ENCODE measurements at places on chromosomes 16 and 17. TPM values are rescaled to one million over a fixed set of nuclear protein-coding genes. Genes with fewer than 3 reads are reported as not detected.

Gene FNDC8
- not detected for total RNA-seq

Gene ASGR2
- not detected for total RNA-seq

Gene PRDM7
- not detected for total RNA-seq

Gene C16orf46
- total RNA-seq: 1.5 TPM

Gene USP6
- 0.16 TPM for total RNA-seq

Gene SNX20
- total RNA-seq: not detected

Gene ZNF423
- total RNA-seq: 26.5 TPM

Gene ELOB
- total RNA-seq: 287 TPM

Gene DPEP1
- total RNA-seq: not detected

DNA sequence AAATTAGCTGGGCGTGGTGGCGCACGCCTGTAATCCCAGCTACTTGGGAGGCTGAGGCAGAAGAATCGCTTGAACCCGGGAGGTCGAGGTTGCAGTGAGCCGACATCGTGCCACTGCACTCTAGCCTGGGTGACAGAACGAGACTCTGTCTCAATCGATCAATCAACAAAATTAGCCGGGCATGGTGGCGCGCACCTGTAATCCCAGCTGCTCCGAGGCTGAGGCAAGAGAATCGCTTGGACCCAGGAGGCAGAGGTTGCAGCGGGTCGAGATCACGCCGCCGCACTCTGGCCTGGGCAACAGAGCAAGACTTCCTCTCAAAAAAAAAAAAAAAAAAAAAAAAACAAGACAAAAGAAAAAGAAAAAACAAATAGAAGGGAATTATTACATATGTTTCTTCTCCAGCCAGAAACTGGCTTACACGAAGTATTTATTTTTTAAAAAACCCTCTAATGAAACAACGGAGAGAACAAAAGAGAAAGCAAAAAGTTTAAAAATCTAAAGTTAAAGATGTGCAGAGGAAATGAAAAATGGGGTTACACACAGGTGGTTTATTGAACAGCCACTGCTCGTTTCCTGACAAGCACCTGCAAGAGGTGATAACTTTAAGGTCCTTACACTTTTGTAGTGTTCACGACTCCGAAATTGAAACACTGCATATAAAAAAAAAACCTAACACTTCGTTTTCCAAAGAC lies 1.4 kb downstream of the SYNRG start:
- peaks cover 14% of the 10 kb centered on the region for H3K36me3 ChIP-seq
- DNase-seq: no peak
- H3K4me1 ChIP-seq: peaks cover 53% of the 10 kb centered on the region
- H3K4me3 ChIP-seq: peak overlapping the region; percentile 86
- no peaks in the 10 kb centered on the region for H3K27me3 ChIP-seq
- peak overlapping the region; percentile 90 for H3K27ac ChIP-seq

GRCh38 chr17:58338841-58339754 lies 10.5 kb upstream of the TSPOAP1 start:
- H3K4me3 ChIP-seq: no peak overlapping the region
- H3K36me3 ChIP-seq: peaks cover 4% of the 10 kb centered on the region
- DNase-seq: no peak
- no peak overlapping the region for H3K27ac ChIP-seq
- H3K27me3 ChIP-seq: no peaks in the 10 kb centered on the region

- H3K27me3 ChIP-seq: peaks cover 2% of the 10 kb centered on the region
- no peaks in the 10 kb centered on the region for H3K4me1 ChIP-seq
- no peak for DNase-seq
- H3K36me3 ChIP-seq: no peaks in the 10 kb centered on the region
Measured at GRCh38 chr17:6482105-6482455, 37.8 kb downstream of the PIMREG start.

DNA sequence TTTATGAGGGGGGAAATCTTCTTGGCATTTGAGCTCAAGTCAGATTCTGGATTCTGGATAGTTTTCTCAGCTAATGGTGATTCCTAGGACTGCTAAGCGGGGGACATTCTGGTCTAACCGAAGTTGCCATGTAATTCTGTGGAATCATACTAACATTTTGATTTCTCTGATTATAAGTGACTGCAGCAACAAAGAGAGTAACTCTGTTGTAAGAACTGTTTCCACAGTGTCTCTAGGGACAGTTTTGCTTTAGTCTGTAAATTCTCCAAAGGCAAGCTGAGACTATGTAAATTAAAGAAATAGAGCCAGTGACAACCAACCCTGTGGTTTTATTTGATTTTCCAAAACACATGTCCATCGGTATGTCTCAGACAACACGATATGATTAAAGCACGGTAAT lies 286.2 kb downstream of the IRX3 start:
- no peaks in the 10 kb centered on the region for H3K27me3 ChIP-seq
- DNase-seq: no peak
- H3K36me3 ChIP-seq: peaks cover 8% of the 10 kb centered on the region
- peak overlapping the region; percentile 48 for H3K27ac ChIP-seq
- H3K4me1 ChIP-seq: peaks cover 22% of the 10 kb centered on the region
- no peak overlapping the region for H3K4me3 ChIP-seq

GRCh38 chr17:71760062-71760720 lies 360.6 kb upstream of the SOX9 start:
- no peaks in the 10 kb centered on the region for H3K36me3 ChIP-seq
- H3K4me3 ChIP-seq: no peak overlapping the region
- peaks cover 9% of the 10 kb centered on the region for H3K27me3 ChIP-seq
- no peak for DNase-seq

- peaks cover 25% of the 10 kb centered on the region for H3K4me1 ChIP-seq
- H3K36me3 ChIP-seq: peaks cover 2% of the 10 kb centered on the region
- H3K4me3 ChIP-seq: peak overlapping the region; percentile 88
- peak overlapping the region; percentile 29 for H3K27ac ChIP-seq
- H3K27me3 ChIP-seq: no peaks in the 10 kb centered on the region
Measured at GRCh38 chr16:70801611-70802010, 653 bp upstream of the VAC14 start.

- no peak for DNase-seq
- H3K36me3 ChIP-seq: peaks cover 25% of the 10 kb centered on the region
- H3K27ac ChIP-seq: no peak overlapping the region
Measured at GRCh38 chr17:39920218-39921210, 2.1 kb upstream of the GSDMB start.

- no peak overlapping the region for H3K4me3 ChIP-seq
- peaks cover 18% of the 10 kb centered on the region for H3K4me1 ChIP-seq
- no peak overlapping the region for H3K27ac ChIP-seq
- no peaks in the 10 kb centered on the region for H3K36me3 ChIP-seq
Measured at GRCh38 chr16:89176147-89176690, 4.7 kb downstream of the CDH15 start.

GRCh38 chr17:36136439-36136838 lies 32.8 kb downstream of the CCL4 start:
- H3K4me1 ChIP-seq: no peaks in the 10 kb centered on the region
- no peak overlapping the region for H3K4me3 ChIP-seq
- no peak overlapping the region for H3K27ac ChIP-seq
- H3K27me3 ChIP-seq: peaks cover 24% of the 10 kb centered on the region

- H3K4me1 ChIP-seq: no peaks in the 10 kb centered on the region
- DNase-seq: no peak
- H3K27ac ChIP-seq: no peak overlapping the region
- H3K27me3 ChIP-seq: no peaks in the 10 kb centered on the region
- no peak overlapping the region for H3K4me3 ChIP-seq
Measured at GRCh38 chr16:72262711-72263110, 90.8 kb upstream of the PMFBP1 start.

- no peaks in the 10 kb centered on the region for H3K36me3 ChIP-seq
- no peak overlapping the region for H3K4me3 ChIP-seq
Measured at GRCh38 chr17:78242024-78242742, 10.8 kb downstream of the TMEM235 start.

- peak overlapping the region; percentile 34 for H3K4me3 ChIP-seq
- H3K27me3 ChIP-seq: no peaks in the 10 kb centered on the region
- H3K36me3 ChIP-seq: peaks cover 9% of the 10 kb centered on the region
- peak overlapping the region; percentile 88 for H3K27ac ChIP-seq
- H3K4me1 ChIP-seq: peaks cover 77% of the 10 kb centered on the region
- DNase-seq: no peak
Measured at GRCh38 chr17:59361916-59362810, 30.7 kb downstream of the YPEL2 start.

- H3K36me3 ChIP-seq: peaks cover 21% of the 10 kb centered on the region
- no peak overlapping the region for H3K27ac ChIP-seq
- H3K4me3 ChIP-seq: no peak overlapping the region
- DNase-seq: no peak
- H3K27me3 ChIP-seq: no peaks in the 10 kb centered on the region
Measured at GRCh38 chr17:21313320-21313719, 28.8 kb downstream of the MAP2K3 start.

DNA sequence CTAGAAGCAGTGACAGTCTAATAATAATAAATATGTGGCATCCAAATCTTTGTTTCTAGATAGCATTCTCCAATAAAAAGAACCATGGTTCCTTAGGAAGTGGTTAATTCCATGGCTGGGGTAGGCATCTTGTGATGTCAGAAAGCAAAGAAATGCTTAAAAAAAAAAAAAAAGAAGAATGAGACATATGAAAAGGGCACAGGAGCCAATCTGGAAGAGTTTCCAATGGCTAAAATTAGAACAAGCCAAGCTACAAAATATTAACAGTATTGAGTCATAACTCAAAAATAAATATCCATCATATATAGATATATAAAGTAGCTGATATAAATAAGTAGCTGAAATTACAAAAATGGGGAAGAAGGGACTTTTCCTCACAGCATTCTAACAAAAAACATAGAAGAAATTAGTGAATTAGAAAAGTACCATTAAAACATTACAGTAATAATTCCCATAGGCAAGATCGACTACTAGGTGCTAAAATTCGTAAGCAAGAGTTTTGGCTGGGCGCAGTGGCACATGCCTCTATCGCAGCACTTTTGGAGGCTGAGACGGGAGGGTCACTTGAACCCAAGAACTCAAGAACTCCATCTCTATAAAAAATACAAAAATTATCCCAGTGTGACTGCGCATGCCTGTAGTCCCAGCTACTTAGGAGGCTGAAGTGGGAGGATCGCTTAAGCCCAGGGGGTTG lies 111.3 kb downstream of the TRIM37 start:
- H3K4me3 ChIP-seq: no peak overlapping the region
- H3K27me3 ChIP-seq: no peaks in the 10 kb centered on the region
- H3K27ac ChIP-seq: peak overlapping the region; percentile 44
- no peak for DNase-seq
- peaks cover 33% of the 10 kb centered on the region for H3K36me3 ChIP-seq

DNA sequence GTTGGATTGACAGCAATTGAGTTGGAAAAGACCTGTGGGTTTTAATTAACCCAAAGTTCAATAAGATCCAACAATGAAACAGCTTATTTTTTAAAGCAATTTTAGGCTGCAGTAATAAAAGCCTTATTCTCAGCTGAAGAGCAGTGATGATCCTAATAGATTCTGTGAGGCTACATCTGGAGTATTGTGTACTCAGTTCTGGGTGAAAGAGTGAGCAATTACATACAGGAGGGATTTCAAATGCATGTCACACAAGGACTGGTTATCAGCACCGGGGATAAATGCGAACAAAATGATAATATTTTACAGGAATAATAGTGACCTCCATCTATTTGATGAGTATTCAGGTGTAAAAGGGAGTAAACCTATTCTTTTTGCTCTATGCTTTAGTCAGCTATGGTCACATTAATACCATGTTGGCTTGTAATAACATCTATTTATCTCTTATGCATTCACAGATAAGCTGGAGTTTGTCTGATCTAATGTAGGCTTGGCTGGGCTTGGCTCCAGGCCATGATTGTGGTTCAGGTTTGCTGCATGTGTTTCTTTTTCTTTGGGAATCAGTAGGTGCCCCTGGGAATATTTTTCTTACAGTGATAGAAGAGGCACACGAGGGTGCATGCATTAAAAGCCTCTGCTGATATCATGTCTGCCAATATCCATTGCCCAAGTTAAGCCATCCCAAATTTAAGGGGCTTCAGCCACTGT lies 22.2 kb upstream of the TOX3 start:
- no peak for DNase-seq
- H3K27me3 ChIP-seq: no peaks in the 10 kb centered on the region
- H3K27ac ChIP-seq: no peak overlapping the region
- H3K36me3 ChIP-seq: no peaks in the 10 kb centered on the region
- no peaks in the 10 kb centered on the region for H3K4me1 ChIP-seq

GRCh38 chr16:83973077-83973476 lies 5.0 kb downstream of the NECAB2 start:
- H3K27ac ChIP-seq: no peak overlapping the region
- no peaks in the 10 kb centered on the region for H3K36me3 ChIP-seq
- peaks cover 6% of the 10 kb centered on the region for H3K27me3 ChIP-seq
- no peak overlapping the region for H3K4me3 ChIP-seq

GRCh38 chr16:50293994-50294855 lies 27.9 kb downstream of the ADCY7 start:
- no peaks in the 10 kb centered on the region for H3K4me1 ChIP-seq
- no peak overlapping the region for H3K27ac ChIP-seq
- H3K4me3 ChIP-seq: no peak overlapping the region
- H3K27me3 ChIP-seq: no peaks in the 10 kb centered on the region

DNA sequence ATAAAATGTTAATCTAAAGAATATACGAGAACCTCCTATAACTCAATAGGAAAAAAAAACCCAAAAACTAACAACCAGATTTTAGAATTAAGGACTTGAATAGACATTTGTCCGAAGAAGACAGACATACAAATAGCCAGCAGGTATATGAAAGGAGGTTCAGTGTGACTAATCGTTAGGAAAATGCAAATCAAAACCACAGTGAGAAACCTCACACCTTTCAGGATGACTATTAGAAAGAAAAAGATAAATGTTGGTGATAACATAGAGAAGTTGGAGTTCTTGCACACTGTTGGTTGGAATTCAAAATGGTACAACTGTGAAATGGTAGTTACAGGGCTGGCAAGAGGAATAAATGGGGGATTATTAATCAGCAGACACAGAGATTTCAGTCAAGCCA lies 339.0 kb downstream of the TMEM114 start:
- no peaks in the 10 kb centered on the region for H3K36me3 ChIP-seq
- H3K27me3 ChIP-seq: no peaks in the 10 kb centered on the region
- no peak overlapping the region for H3K27ac ChIP-seq
- no peak overlapping the region for H3K4me3 ChIP-seq
- no peak for DNase-seq
- H3K4me1 ChIP-seq: no peaks in the 10 kb centered on the region

DNA sequence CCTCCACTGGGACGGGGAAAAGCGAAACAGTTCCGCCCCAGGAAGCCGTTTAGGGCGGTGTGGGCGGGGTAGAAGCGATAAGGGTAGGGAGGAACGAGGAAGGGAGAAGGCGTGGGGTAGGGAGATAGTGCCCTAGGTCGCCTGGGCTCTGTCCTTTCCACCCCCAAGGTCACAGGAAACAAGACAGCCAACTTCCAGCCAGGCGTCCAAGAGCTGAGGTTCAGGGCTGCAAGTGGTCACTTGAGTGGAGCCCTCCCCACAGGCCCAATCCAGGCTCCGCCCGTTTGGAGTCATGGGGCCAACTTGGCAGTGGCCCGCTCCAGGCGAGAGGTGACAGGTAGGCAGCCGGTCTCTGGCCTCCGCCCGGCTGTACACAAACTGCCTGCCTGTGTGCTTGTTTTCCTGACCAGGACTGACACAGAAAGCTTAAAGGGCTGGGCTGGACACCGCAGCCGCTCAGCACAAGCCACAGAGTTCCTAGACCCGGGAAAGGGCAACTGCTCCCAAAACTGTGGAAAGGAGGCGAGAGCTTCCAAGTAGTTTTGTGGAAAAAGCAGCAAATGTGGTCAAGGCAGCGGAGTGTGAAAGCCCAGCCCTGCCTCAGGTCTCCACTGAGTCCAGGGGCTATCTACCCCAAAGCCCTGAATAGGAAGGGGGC lies at the start of gene RILP:
Gene RILP, minus strand, starts transcription at position 23 of the 658 bp plus-strand sequence. CDS start 62 bp downstream, outside the sequence.
- H3K27ac ChIP-seq: peak within 1 kb of the TSS; percentile 57
- no peak for DNase-seq
- peaks cover 24% of the 10 kb centered on the region for H3K36me3 ChIP-seq
- H3K27me3 ChIP-seq: no peaks in the 10 kb centered on the region

GRCh38 chr16:15854906-15855703 lies 1.7 kb downstream of the MYH11 start:
- no peak for DNase-seq
- peaks cover 11% of the 10 kb centered on the region for H3K4me1 ChIP-seq
- no peak overlapping the region for H3K27ac ChIP-seq
- H3K4me3 ChIP-seq: no peak overlapping the region
- no peaks in the 10 kb centered on the region for H3K36me3 ChIP-seq
